ENCODE measurements at places on chromosomes 16 and 17.

DNA sequence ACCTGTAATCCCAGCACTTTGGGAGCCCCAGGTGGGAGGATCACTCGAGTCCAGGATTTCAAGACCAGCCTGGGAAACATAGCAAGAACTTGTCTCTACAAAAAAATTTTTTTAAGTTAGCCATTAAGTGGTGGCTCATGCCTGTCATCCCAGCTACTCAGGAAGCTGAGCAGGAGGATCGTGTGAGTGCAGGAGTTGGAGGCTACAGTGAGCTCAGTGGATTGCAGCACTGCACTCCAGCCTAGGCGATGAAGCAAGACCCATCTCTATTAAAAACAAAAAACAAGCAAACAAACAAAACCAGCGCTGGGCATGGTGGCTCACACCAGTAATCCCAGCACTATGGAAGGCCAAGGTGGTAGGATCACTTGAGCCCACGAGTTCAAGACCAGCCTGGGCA is 38.0 kb downstream of the HEATR3 start:
- peak; percentile 78 for DNase-seq

- no peak for DNase-seq
Observed at GRCh38 chr16:88059701-88060386, 108.6 kb downstream of the BANP start.

DNA sequence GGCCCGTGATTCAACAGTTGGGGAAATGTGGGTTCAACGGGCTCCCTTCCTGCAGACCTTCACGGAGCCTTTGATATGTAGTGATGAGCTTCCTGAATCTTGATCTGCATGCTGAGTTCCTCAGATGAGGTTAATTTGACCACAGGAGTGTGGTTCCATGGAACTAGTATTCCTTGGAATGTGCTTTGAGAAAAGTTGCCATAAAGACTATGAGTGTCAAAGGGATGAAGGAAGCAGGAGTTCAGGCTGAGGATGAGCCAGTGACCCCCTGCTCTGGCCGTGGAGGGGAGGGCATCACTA is 229.2 kb downstream of the MSI2 start:
- DNase-seq: no peak

GRCh38 chr17:80857756-80858171 is 133.9 kb upstream of the CHMP6 start:
- no peak for DNase-seq

GRCh38 chr16:84196101-84196500 is 5.1 kb downstream of the ADAD2 start:
- DNase-seq: no peak

DNA sequence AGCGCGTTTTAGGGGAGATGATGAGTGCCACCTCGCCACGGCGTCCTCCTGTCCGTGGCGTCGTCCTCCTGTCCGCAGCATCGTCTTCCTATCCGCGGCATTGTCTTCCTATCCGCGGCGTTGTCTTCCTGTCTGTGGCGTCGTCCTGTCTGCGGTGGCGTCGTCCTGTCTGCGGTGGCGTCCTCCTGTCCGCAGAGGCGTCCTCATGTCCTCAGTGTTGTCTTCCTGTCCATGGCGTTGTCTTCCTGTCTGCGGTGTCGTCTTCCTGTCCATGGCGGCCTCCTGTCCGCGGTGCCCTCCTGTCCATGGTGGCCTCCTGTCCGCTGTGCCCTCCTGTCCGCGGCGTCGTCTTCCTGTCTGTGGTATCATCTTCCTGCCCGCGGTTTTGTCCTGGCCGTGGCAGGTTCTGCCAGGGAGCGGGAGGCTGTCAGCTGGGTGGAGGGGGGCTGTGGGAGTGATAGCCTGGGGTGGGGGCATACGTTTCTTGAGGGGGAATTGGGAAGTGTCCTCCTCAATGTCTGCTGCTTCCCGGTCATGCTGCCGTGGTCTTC is 30.9 kb downstream of the TBCD start:
- DNase-seq: no peak

GRCh38 chr16:65005696-65006095 is 116.2 kb downstream of the CDH11 start:
- DNase-seq: peak; percentile 14

- no peak for DNase-seq
Observed at GRCh38 chr16:89314854-89315253, 97.4 kb downstream of the ZNF778 start.

- no peak for DNase-seq
Observed at GRCh38 chr17:17926036-17926435, 46.2 kb downstream of the TOM1L2 start.

DNA sequence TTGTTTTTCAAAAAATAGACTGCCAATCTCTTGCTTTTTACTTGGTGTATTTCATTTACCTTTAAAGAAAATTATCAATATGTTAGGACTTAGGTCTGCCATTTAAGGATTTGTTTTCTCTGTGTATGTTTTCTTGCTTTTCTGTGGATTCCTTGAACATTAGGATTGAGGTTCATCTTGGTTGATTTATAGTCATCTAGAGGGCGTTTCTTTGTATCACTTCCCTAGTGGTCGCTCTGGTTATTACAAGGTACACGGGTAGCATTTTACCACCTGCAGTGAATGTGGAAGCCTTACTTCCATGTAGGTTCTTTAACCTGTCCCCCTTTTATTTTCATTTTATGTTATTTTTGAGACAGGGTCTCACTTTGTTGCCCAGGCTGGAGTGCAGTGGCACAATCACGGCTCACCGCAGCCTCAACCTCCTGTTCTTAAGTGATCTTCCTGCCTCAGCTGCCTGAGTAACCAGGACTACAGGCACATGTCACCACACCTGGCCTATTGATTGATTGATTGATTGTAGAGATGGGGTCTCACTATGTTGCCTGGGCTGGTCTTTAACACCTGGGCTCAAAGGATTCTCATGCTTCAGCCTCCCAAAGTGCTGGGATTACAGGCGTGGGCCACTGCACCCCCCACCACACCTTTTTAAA is 35.2 kb upstream of the CBX4 start:
- peak; percentile 26 for DNase-seq

DNA sequence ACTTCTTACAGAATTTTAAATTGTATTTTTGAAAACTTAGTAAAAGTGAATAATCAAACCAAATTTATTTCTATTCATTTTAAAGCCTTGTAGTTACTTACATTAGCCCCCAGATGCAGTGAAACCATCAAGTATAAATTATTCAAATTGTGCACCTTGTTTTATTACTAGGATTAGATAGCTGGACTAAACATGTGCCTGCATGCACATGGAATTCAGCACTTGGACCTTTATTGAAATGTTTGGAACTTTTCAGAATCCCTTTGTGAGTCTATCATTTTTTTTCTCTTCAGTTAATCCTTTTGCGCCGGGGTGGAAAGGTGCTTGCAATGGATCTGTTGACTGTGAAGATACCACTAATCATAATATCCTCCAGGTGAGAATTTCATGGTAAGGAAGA is 4.7 kb downstream of the ZPBP2 start:
- peak; percentile 51 for DNase-seq

DNA sequence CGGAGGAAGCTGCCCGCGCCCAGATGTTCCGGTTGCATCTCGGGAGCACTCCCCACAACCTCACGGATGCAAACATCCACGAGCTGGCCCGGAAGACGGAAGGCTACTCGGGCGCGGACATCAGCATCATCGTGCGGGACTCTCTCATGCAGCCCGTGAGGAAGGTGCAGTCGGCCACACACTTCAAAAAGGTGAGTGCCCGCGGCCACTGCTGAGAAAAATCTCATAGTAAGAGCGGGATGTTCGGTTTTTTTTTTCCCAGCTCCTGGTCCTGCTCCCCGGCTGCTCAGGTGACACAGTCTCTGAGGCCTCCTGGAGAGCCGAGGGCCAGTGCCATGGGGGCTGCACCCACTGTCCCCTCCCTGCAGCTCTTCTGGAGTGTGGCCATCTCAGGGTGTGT is 9.3 kb downstream of the PDF start:
- no peak for DNase-seq

- DNase-seq: no peak
Observed at GRCh38 chr17:72526769-72527168, 405.9 kb downstream of the SOX9 start.

- DNase-seq: no peak
Observed at GRCh38 chr17:47287068-47287467, 33.4 kb downstream of the ITGB3 start.

- DNase-seq: peak; percentile 83
Observed at GRCh38 chr17:50139950-50140885, 10.3 kb upstream of the SAMD14 start.

DNA sequence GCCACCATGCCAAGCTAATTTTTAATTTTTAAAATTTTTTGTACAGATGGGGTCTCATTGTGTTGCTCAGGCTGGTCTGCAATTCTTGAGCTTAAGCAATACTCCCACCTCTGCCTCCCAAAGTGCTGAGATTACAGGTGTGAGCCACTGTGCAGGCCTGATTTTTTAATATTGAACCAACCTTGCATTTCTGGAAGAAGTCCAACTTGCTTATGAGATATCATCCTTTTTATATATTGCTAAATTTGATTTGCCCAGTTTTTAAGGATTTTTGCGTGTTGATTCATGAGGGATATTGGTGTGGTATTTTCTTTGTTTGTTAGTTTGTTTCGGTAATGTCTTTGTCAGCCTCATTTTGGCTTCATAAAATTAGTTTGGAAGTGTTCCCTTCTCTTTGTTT is 196.4 kb downstream of the SEC14L1 start:
- DNase-seq: no peak
